ENCODE measurements at places on chromosomes 3 and 15. TPM values are rescaled to one million over a fixed set of nuclear protein-coding genes. Genes with fewer than 3 reads are reported as not detected.
A peak's percentile ranks its signal among the peaks of the same experiment; 100 is the strongest.

DNA sequence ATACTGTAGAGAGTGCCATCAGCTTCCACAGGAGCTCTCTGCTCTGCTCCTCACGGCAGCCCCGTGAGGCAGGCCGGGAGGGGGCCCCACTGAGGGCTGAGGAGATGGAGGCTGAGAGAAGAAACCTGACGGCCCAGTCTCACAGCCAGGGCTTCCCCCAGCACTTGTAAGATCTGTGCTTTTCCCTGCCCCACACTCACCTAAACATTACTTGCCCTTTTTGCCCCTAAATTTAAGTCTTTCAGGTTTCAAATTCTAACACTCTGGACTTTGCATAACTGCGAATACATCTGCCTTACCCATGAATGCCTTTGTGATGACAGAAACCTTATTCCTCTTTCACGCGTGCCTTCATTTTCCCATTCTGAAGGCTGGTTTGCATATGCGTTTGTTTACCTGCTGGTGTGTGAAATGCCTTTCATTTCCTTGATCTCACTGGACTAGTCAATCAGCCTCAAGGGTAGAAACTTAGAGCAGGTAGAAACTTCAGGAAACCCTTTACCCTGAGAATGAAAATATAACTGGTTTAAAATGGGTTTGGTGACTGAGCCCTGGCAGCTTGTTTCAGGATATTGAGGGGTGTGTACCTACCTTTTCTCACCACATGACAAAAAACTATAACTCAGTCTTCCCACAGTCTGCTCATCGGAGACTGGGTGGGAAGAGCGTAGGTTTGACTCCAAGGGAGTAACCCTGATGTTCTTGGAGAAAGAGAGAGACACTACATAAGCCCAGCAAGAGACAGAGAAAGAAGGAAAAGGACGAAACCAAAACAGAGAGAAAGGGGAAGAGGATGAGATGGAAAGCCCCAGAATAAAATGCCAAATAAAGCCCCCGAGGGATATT, 20.1 kb downstream of the SLC12A8 start:
- no peaks in the 10 kb centered on the region for H3K27me3 ChIP-seq
- H3K4me3 ChIP-seq = no peak overlapping the region
- peaks cover 18% of the 10 kb centered on the region for H3K4me1 ChIP-seq
- no peak for DNase-seq
- H3K27ac ChIP-seq = no peak overlapping the region

DNA sequence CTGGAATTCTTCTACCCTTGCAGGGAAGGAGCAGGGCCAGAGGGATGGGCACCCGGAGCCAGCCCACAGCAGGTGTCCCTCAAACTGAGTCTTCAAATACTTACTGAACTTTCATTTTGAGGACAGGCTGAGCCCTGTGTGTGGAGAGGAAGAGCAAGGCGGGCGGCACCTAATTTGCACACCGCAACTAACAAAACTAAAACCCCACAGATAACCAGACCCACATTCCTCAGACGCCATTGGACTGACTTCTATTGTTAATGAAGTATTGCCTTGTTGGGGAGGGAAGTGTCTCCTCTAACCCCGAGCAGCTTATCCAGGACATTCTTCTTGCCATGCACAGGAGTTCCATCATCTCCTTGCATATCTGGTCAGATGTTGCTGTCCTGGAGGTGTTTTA, 105.2 kb upstream of the NR2E3 start:
- no peak overlapping the region for H3K4me3 ChIP-seq
- H3K4me1 ChIP-seq = no peaks in the 10 kb centered on the region
- no peaks in the 10 kb centered on the region for H3K36me3 ChIP-seq
- DNase-seq = peak; percentile 38
- H3K27me3 ChIP-seq = no peaks in the 10 kb centered on the region
- H3K27ac ChIP-seq = no peak overlapping the region

- H3K27me3 ChIP-seq = no peaks in the 10 kb centered on the region
- H3K4me3 ChIP-seq = no peak overlapping the region
- peaks cover 14% of the 10 kb centered on the region for H3K4me1 ChIP-seq
- H3K27ac ChIP-seq = no peak overlapping the region
- no peak for DNase-seq
Measured at GRCh38 chr3:15929944-15930571, 132.3 kb upstream of the ANKRD28 start.

- peaks cover 17% of the 10 kb centered on the region for H3K4me1 ChIP-seq
- no peak overlapping the region for H3K27ac ChIP-seq
- no peaks in the 10 kb centered on the region for H3K27me3 ChIP-seq
- H3K36me3 ChIP-seq = no peaks in the 10 kb centered on the region
- H3K4me3 ChIP-seq = no peak overlapping the region
Measured at GRCh38 chr3:56288258-56288657, 180.0 kb downstream of the ERC2 start.

DNA sequence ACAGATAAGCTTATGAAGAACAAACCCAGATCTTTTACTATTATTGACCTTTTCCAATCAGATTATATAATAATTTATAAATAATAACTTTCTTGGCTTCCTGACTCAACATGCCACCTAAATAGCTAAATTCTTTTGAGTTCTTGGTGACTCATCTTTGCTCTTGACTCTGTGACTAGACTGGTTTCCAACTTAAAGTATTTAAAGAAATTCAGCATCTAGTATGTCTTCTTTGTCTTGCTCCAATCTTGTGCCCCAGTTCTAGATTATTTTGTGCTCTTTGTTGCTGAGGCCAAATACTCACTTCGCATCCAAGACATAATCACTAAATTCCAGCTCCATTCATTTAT, 483.2 kb upstream of the TBL1XR1 start:
- no peak for DNase-seq
- no peaks in the 10 kb centered on the region for H3K36me3 ChIP-seq
- H3K27me3 ChIP-seq = no peaks in the 10 kb centered on the region

DNA sequence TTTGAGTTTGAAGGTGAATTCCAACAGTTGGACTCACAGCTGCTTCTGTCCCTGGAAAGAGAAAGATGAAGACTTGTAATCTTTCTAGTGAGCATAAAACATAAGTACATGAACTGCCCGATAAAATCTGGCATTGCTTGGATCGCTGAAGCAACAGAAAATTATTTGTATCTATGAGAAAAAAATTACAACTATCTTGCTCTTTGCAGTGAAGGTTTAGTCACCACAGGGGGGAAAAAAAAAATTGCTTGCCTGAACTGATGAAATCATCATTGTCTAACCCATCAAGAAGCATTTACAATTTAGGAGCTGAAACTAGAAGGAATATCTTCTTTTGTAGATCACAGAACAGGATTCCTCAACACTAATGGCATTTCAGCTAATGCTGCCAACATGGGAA, 20.0 kb downstream of the TMEM207 start:
- H3K36me3 ChIP-seq = no peaks in the 10 kb centered on the region
- no peaks in the 10 kb centered on the region for H3K27me3 ChIP-seq
- DNase-seq = peak; percentile 23
- H3K4me3 ChIP-seq = no peak overlapping the region
- no peaks in the 10 kb centered on the region for H3K4me1 ChIP-seq
- no peak overlapping the region for H3K27ac ChIP-seq

GRCh38 chr3:15256861-15257341, 50.9 kb downstream of the CAPN7 start:
- peak overlapping the region; percentile 65 for H3K27ac ChIP-seq
- no peak for DNase-seq
- no peak overlapping the region for H3K4me3 ChIP-seq
- H3K4me1 ChIP-seq = peaks cover 9% of the 10 kb centered on the region
- no peaks in the 10 kb centered on the region for H3K27me3 ChIP-seq

GRCh38 chr15:29686445-29687203, 135.6 kb downstream of the TJP1 start:
- H3K36me3 ChIP-seq = no peaks in the 10 kb centered on the region
- DNase-seq = no peak
- no peaks in the 10 kb centered on the region for H3K4me1 ChIP-seq

DNA sequence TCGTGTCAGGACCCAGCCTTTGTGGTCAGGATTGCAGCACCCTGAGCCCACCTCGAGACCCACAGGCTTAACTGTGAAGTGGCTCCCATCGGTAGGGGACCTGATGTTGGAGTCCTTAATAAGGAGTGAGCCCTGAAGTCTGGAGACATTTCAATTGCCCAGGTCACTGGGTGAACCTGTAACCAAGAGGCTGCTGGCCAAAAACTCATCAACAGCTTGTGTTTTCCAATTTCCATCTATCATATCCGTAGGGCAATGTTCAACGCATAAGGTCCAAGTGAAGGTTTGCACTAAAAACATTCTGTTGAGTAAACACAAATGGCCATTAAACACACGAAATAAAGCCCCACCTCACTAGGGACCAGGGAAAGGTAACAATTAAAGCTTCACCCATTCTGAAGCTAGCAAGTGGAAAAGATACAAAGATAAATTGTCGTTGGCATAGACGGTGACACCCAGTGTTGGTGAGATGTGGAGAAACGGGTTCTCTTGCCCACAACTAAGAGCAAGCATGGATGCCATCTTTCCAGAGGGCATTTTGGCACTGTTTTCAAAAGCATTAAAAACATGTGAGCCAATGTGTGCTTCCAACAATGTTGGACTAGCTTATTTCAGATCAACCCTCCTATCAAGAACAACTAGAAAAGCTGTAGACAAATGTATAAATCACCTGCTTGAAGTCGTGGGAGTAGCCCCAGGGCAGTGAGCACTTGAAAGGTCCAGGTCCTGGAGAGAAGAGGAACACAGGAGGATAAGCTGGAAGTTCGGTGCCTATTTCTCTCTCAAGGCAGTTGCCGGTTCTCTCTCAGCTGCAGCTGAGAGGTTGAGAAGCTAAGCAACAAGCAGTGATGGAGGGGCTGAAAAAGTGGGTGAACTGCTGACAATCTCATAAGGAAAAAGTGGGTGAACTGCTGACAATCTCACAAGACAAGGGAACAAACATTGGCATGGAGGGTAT, 56.3 kb upstream of the PCSK6 start:
- H3K27me3 ChIP-seq = peaks cover 4% of the 10 kb centered on the region
- no peak for DNase-seq
- no peaks in the 10 kb centered on the region for H3K36me3 ChIP-seq
- no peak overlapping the region for H3K4me3 ChIP-seq
- no peaks in the 10 kb centered on the region for H3K4me1 ChIP-seq

- H3K27ac ChIP-seq = no peak overlapping the region
- H3K36me3 ChIP-seq = no peaks in the 10 kb centered on the region
- no peaks in the 10 kb centered on the region for H3K27me3 ChIP-seq
- DNase-seq = no peak
Measured at GRCh38 chr15:99273801-99274200, 22.5 kb downstream of the LRRC28 start.

DNA sequence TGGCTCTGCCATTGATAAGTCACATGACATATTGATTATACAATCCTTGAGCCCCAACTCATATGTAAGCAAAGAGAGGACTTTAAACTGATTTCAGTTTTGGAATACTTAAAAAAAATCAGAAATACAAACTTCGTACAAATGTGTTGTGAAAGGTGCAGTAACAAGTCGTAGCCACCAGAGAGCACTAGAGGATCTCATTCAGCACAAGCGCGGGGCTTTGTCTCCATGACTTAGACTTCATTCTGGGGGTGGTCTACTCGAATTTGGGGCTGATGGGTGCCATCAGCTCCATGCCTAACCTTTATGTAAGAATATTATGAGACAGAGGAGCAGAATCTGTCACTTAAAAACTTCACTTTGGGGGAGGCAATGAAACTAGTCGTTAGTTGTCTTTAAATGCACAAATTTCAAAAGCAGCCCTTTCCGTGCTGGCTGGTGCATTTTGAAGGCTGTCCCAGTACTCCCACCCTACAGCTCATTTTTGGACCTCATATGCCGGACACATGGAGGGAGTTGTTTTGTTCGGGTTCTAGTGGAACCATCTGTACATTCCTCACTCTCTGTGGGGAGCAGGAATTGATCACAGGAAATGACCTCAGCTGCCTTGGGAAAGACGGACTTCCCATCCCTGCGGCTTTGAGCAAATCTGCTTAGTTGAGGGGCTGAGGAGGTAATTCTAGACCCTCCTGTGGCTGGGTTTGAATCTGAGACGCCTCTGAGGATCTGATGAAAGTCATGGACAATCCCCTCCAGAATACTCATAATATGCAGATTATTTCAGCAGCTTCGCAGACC, 27.5 kb upstream of the MASP1 start:
- no peaks in the 10 kb centered on the region for H3K36me3 ChIP-seq
- no peak overlapping the region for H3K4me3 ChIP-seq
- no peaks in the 10 kb centered on the region for H3K4me1 ChIP-seq
- H3K27ac ChIP-seq = no peak overlapping the region
- peak; percentile 78 for DNase-seq

GRCh38 chr3:132726341-132726823, 4.2 kb upstream of the NPHP3 start:
- DNase-seq = peak; percentile 32
- H3K36me3 ChIP-seq = no peaks in the 10 kb centered on the region
- peaks cover 3% of the 10 kb centered on the region for H3K4me1 ChIP-seq
- no peak overlapping the region for H3K27ac ChIP-seq

GRCh38 chr3:14410503-14411165, 8.2 kb downstream of the SLC6A6 start:
- DNase-seq = no peak
- H3K27me3 ChIP-seq = no peaks in the 10 kb centered on the region
- H3K4me1 ChIP-seq = peaks cover 7% of the 10 kb centered on the region
- H3K27ac ChIP-seq = no peak overlapping the region

DNA sequence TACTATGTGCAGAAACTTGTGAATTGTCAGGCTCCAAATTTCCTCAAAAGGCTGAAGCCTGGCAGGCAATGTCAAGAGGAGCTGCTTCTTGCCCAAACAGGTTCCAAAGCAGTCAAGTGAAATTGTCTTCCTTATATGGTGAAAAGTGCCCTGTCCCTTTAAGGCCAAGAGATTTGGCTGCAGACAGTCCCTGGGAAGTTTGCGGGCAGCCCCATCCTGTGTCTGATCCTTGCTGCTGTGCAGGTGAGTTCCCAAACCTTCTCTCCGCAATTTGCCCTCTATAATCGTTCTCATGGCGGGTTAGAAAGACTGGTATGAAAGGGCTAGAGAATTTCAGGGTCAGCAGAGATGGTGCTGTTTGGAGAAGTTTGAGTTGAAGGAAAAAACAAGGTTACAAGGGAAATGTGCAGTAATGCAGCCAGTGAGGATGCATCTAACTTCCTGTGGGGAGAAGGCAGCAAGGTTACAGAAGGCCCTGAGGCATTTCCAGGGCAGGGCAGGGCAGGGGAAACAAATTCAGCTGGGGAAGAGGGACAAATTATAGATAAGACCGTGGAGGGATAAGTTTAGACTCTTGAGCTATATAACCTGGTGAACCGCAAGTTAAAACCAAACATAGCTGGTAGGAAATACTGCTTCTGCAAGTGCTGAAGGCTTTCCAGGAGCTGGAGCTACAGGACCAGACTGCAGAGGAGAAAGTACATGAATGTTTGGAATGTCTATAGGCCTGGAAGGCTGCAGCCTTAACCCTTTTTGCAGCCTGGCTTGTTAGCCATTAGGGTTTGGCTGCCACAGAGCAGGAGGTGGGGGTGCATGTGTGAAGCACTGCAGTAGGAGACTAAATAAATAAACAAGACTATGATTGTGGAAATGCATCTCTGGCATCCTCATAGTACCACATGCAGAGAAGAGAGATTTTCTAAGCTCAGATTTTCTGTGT, 256.2 kb upstream of the IL12A start:
- H3K4me3 ChIP-seq = peak overlapping the region; percentile 27
- DNase-seq = peak; percentile 46
- H3K27me3 ChIP-seq = no peaks in the 10 kb centered on the region
- peaks cover 17% of the 10 kb centered on the region for H3K4me1 ChIP-seq
- no peaks in the 10 kb centered on the region for H3K36me3 ChIP-seq

BFSP2 gene
- total RNA-seq = not detected

CIDEC gene
- total RNA-seq = not detected

PDZRN3 gene
- 81.9 TPM for total RNA-seq

TRIM42 gene
- total RNA-seq = not detected

LRRK1 gene
- 0.39 TPM for total RNA-seq

PXK gene
- total RNA-seq = 19.3 TPM

ACY1 gene
- 99.7 TPM for total RNA-seq

PCOLCE2 gene
- total RNA-seq = 5.5 TPM

LRRC28 gene
- total RNA-seq = 39.1 TPM

CYP11A1 gene
- total RNA-seq = 5.4 TPM

NPAP1 gene
- 0.28 TPM for total RNA-seq

SNAP23 gene
- total RNA-seq = 13.3 TPM

SLC22A13 gene
- 0.07 TPM for total RNA-seq

HRH1 gene
- not detected for total RNA-seq

SI gene
- total RNA-seq = not detected

HRG gene
- total RNA-seq = not detected
